ENCODE measurements at places on chromosomes 4 and X. TPM values are rescaled to one million over a fixed set of nuclear protein-coding genes. Genes with fewer than 3 reads are reported as not detected.

- no peaks in the 10 kb centered on the region for H3K27me3 ChIP-seq
- no peak for DNase-seq
- no peak overlapping the region for H3K27ac ChIP-seq
- no peaks in the 10 kb centered on the region for H3K36me3 ChIP-seq
- H3K4me3 ChIP-seq: no peak overlapping the region
These were observed 281.4 kb downstream of the PABPC4L start for GRCh38 chr4:133920236-133920635.

The PCSK1N gene
- polyA plus RNA-seq: 0.12 TPM

DNA sequence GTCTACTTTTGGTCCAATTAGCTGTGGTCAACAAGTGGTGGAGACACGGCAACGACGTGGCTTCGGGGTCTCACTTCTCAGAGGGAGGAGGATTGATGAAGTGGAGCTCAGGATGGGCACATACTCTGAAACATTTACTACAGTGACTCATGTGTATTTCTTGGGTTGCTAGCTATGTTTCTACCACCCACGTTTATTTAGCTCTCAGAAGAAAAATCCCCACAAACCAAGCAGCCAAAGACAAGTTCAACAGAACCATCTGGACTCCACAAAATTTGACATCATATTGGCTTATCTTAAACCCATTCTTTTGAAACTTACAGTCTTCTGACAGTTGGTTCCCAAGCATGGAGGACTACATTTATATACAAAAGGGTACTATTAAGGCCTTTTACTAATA, 158.0 kb downstream of the CBLL2 start:
- H3K27ac ChIP-seq: no peak overlapping the region
- H3K36me3 ChIP-seq: no peaks in the 10 kb centered on the region
- DNase-seq: peak; percentile 21

DNA sequence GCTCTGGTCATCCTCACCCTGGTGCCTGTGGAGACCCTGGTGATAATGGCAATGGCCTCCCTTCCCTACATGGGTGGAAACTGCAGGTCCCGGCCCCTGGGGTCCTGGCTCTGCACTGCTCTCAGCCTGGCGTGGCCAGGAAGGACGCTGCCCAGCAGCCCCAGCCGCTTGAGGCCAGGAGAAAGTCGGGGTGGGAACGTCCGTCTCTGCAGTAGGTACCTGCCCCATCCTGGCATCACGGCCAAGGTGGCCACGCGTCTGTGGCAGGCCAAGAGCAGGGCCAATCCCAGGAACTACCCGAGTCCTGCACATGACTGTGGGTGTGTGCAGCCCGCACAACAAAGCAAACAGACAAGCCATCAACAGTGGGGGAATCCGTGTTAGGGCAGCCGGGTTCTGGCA, 33.8 kb downstream of the FGFRL1 start:
- no peak overlapping the region for H3K4me3 ChIP-seq
- H3K27ac ChIP-seq: no peak overlapping the region
- no peak for DNase-seq

The RP2 gene
- polyA plus RNA-seq: 4.7 TPM

GRCh38 chr4:94649381-94650133, 108.2 kb upstream of the BMPR1B start:
- peak; percentile 32 for DNase-seq
- no peak overlapping the region for H3K27ac ChIP-seq
- no peaks in the 10 kb centered on the region for H3K27me3 ChIP-seq
- peaks cover 4% of the 10 kb centered on the region for H3K4me1 ChIP-seq

GRCh38 chrX:53249408-53250042, 24.5 kb upstream of the KDM5C start:
- no peak overlapping the region for H3K27ac ChIP-seq
- H3K27me3 ChIP-seq: peaks cover 19% of the 10 kb centered on the region
- no peak overlapping the region for H3K4me3 ChIP-seq
- DNase-seq: no peak
- no peaks in the 10 kb centered on the region for H3K4me1 ChIP-seq
- peaks cover 3% of the 10 kb centered on the region for H3K36me3 ChIP-seq

- H3K4me1 ChIP-seq: no peaks in the 10 kb centered on the region
- DNase-seq: no peak
- no peak overlapping the region for H3K27ac ChIP-seq
- no peak overlapping the region for H3K4me3 ChIP-seq
- H3K36me3 ChIP-seq: no peaks in the 10 kb centered on the region
- H3K27me3 ChIP-seq: no peaks in the 10 kb centered on the region
These were observed 258.7 kb downstream of the CXXC4 start for GRCh38 chr4:104235967-104236366.

The F8A2 gene
- not detected for polyA plus RNA-seq

- H3K4me1 ChIP-seq: peaks cover 5% of the 10 kb centered on the region
- peaks cover 57% of the 10 kb centered on the region for H3K27me3 ChIP-seq
- no peak within 1 kb of the TSS for H3K27ac ChIP-seq
- no peak for DNase-seq
These were observed at the start of gene SLC10A4 for GRCh38 chr4:48483006-48483776. SLC10A4 (plus strand) TSS chr4:48483343; CDS start chr4:48483562, 219 bp downstream.

The HPGDS gene
- polyA plus RNA-seq: not detected

DNA sequence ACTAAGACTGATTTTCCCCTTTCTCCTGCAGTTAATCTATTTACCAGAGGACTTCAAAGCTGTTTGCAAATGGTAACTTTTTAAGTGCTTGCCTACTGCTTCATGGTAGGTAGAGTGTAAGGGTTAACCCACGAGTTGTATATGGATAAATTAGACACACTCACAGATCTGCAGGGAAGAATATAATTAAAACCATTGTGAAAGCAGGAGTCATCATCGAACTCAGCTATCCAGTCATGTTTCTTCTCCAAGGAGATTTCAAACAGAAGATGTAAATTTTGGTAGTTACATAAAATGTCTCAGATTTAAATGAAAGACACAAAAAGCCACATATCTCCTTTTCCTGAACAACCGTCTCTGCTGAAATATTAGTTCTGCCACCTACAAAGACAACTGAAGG, 549 bp upstream of the XG start:
- no peak overlapping the region for H3K27ac ChIP-seq
- no peaks in the 10 kb centered on the region for H3K4me1 ChIP-seq
- H3K36me3 ChIP-seq: no peaks in the 10 kb centered on the region
- no peak overlapping the region for H3K4me3 ChIP-seq

The ANOS1 gene
- polyA plus RNA-seq: 0.07 TPM

DNA sequence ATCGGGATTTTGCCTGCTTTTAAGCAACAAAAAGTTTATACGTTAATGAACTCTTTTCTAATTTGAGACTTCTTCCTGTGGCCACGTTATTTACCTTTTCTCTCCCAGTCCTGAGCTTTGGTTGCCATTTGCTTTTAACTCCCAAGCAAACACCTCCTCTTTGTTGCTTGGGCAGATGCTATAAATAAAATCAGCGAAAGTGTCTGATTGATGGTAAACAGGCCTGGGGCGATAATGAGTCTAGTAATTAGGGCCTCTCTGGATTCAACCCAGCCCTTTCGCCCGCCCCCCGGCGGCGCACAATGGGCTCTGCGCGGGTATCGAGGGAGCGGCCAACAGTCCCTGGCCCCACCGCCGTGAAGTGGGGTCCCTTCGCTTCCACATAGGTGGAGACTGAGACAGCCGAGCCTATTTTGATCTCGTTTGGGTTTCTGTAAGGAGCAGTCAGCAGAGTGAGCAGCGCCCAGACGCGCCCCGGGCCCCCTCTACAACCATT, 790 bp downstream of the CLGN start:
- H3K36me3 ChIP-seq: no peaks in the 10 kb centered on the region
- H3K27ac ChIP-seq: no peak overlapping the region
- DNase-seq: no peak

DNA sequence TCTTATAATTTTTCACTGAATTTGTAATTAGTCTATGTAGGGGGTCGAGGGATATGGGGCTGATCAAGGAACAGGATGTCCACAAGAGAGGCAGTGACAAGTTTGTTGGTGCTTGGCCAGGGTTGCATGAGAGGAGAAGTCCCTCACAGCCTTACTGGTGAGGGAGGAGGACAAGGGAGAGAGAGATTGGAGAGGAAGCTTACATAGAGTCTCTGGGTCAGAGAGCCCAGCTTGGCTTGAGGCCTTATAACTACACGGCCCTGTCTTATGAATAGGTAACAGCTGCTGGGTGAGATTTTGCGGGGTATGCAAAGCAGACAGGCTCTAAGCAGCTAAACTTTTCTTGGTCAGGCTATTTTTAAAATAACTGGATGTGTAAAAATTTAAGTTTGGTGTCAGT, 37.9 kb upstream of the OTUD4 start:
- H3K36me3 ChIP-seq: no peaks in the 10 kb centered on the region
- H3K27ac ChIP-seq: no peak overlapping the region
- H3K27me3 ChIP-seq: peaks cover 2% of the 10 kb centered on the region
- no peaks in the 10 kb centered on the region for H3K4me1 ChIP-seq

- H3K27ac ChIP-seq: no peak overlapping the region
- no peak for DNase-seq
- H3K4me3 ChIP-seq: no peak overlapping the region
- no peaks in the 10 kb centered on the region for H3K27me3 ChIP-seq
- H3K36me3 ChIP-seq: no peaks in the 10 kb centered on the region
These were observed 153.9 kb downstream of the PCDH18 start for GRCh38 chr4:137378393-137378792.

DNA sequence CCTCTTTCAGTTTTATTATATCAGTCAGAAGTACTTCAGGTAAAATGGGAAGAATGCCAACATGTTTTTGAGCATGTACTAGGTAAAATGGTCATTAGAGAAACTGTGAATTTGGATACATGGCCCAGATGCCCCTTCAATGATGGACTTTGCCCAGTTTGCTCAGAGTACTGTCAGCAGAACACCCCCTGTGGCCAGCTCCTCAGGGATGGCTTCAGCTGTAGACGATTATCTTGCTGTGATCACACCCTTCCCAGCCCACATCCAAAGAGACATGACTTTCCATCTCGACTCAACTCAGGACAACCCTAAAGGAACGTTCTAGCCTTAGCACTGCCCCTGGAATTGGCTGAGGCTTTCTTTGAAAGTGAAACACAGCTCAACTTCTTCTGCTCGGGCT, 439.1 kb downstream of the PACRGL start:
- H3K36me3 ChIP-seq: no peaks in the 10 kb centered on the region
- H3K4me3 ChIP-seq: no peak overlapping the region
- no peaks in the 10 kb centered on the region for H3K4me1 ChIP-seq
- no peaks in the 10 kb centered on the region for H3K27me3 ChIP-seq
- DNase-seq: no peak

Measured in IMR-90 (cell line).